Bladder microvascular endothelial cell (primary cell): ENCODE measurements at places on chromosomes 5 and 9. TPM values are rescaled to one million over a fixed set of nuclear protein-coding genes. Genes with fewer than 3 reads are reported as not detected.

The PCDHA9 gene
- total RNA-seq: 0.06 TPM in 1 of 2 replicates, not detected in the other

The OBP2B gene
- total RNA-seq: not detected in 2 replicates

The CDH12 gene
- not detected in 2 replicates for total RNA-seq

The SPINK7 gene
- total RNA-seq: not detected in 2 replicates

The ALDH1A1 gene
- 109 and 3,182 TPM in 2 replicates for total RNA-seq

The PCDHGA12 gene
- total RNA-seq: 1.8 and 6.2 TPM in 2 replicates

The PCDHGB1 gene
- total RNA-seq: 0.65 and 2.8 TPM in 2 replicates

The PGM5 gene
- total RNA-seq: 2.6 and 108 TPM in 2 replicates

The STC2 gene
- total RNA-seq: 6.6 and 44.5 TPM in 2 replicates

The LOX gene
- 73.7 and 90.4 TPM in 2 replicates for total RNA-seq

The SELENOP gene
- total RNA-seq: 33.8 and 63.1 TPM in 2 replicates

The RASEF gene
- total RNA-seq: 0.06 TPM in 1 of 2 replicates, not detected in the other

The NR2F1 gene
- 4.5 and 63.9 TPM in 2 replicates for total RNA-seq

The FAM151B gene
- total RNA-seq: 1.9 and 4.2 TPM in 2 replicates

The ACOT12 gene
- total RNA-seq: not detected in 2 replicates

The ROPN1L gene
- total RNA-seq: 0.25 and 1.6 TPM in 2 replicates

The PCDHGC3 gene
- 6.5 and 22.3 TPM in 2 replicates for total RNA-seq

The NMUR2 gene
- total RNA-seq: not detected in 2 replicates

The GMCL2 gene
- total RNA-seq: not detected in 2 replicates

The PFN3 gene
- total RNA-seq: not detected in 2 replicates

The INSL4 gene
- total RNA-seq: not detected in 2 replicates

The FGF1 gene
- 0.16 and 0.44 TPM in 2 replicates for total RNA-seq

The CDKN2A gene
- total RNA-seq: 1.3 and 5.4 TPM in 2 replicates

The AGXT2 gene
- not detected in 2 replicates for total RNA-seq

The PDCD1LG2 gene
- total RNA-seq: 4.9 and 7.0 TPM in 2 replicates

The LRRC19 gene
- total RNA-seq: not detected in 2 replicates

The EEIG1 gene
- 1.1 and 20.5 TPM in 2 replicates for total RNA-seq

The GRPEL2 gene
- total RNA-seq: 18.5 and 87.2 TPM in 2 replicates

The SLCO4C1 gene
- not detected in 2 replicates for total RNA-seq

The FGD3 gene
- total RNA-seq: under 0.01 TPM in 1 of 2 replicates, not detected in the other

The PHF24 gene
- not detected in 2 replicates for total RNA-seq

The TSLP gene
- total RNA-seq: under 0.01 and 0.06 TPM in 2 replicates
